ENCODE measurements at places on chromosomes 3 and 15.
A peak's percentile ranks its signal among the peaks of the same experiment; 100 is the strongest.

DNA sequence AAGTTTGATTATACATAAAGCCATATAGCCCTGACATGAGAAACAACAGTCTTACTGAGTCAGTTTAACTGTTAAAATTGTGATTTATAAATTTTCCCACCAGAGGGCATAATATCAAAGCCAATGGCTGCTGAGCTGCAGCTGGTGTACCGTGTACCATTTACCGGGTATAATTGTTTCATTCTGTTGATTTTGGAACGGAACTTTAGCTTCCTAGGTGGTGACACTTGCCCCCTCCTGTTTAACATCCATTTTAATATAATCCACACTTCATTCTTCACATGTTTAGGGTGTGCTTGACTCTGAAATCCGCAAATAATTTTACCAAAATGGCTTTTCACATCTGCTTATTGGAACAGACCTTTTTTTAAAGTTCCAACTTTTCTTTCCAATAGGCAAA lies 72.8 kb downstream of the SLC9A9 start:
- DNase-seq = peak; percentile 27
- no peaks in the 10 kb centered on the region for H3K36me3 ChIP-seq
- H3K27me3 ChIP-seq = peaks cover 5% of the 10 kb centered on the region
- H3K27ac ChIP-seq = no peak overlapping the region
- H3K4me3 ChIP-seq = peak overlapping the region; percentile 14
- H3K4me1 ChIP-seq = peaks cover 4% of the 10 kb centered on the region

- H3K27me3 ChIP-seq = peaks cover 2% of the 10 kb centered on the region
- DNase-seq = no peak
- no peaks in the 10 kb centered on the region for H3K36me3 ChIP-seq
- H3K27ac ChIP-seq = no peak overlapping the region
These were observed 47.8 kb upstream of the IQSEC1 start for GRCh38 chr3:13120928-13121552.

GRCh38 chr15:31607656-31608055 lies 281.0 kb downstream of the KLF13 start:
- H3K27me3 ChIP-seq = no peaks in the 10 kb centered on the region
- no peaks in the 10 kb centered on the region for H3K36me3 ChIP-seq
- no peaks in the 10 kb centered on the region for H3K4me1 ChIP-seq
- H3K4me3 ChIP-seq = no peak overlapping the region
- DNase-seq = no peak
- no peak overlapping the region for H3K27ac ChIP-seq

GRCh38 chr3:87792534-87793336 lies 266.1 kb downstream of the CGGBP1 start:
- no peaks in the 10 kb centered on the region for H3K36me3 ChIP-seq
- no peak for DNase-seq
- no peak within 1 kb of the TSS for H3K4me3 ChIP-seq
- H3K27me3 ChIP-seq = no peaks in the 10 kb centered on the region
- H3K4me1 ChIP-seq = no peaks in the 10 kb centered on the region

DNA sequence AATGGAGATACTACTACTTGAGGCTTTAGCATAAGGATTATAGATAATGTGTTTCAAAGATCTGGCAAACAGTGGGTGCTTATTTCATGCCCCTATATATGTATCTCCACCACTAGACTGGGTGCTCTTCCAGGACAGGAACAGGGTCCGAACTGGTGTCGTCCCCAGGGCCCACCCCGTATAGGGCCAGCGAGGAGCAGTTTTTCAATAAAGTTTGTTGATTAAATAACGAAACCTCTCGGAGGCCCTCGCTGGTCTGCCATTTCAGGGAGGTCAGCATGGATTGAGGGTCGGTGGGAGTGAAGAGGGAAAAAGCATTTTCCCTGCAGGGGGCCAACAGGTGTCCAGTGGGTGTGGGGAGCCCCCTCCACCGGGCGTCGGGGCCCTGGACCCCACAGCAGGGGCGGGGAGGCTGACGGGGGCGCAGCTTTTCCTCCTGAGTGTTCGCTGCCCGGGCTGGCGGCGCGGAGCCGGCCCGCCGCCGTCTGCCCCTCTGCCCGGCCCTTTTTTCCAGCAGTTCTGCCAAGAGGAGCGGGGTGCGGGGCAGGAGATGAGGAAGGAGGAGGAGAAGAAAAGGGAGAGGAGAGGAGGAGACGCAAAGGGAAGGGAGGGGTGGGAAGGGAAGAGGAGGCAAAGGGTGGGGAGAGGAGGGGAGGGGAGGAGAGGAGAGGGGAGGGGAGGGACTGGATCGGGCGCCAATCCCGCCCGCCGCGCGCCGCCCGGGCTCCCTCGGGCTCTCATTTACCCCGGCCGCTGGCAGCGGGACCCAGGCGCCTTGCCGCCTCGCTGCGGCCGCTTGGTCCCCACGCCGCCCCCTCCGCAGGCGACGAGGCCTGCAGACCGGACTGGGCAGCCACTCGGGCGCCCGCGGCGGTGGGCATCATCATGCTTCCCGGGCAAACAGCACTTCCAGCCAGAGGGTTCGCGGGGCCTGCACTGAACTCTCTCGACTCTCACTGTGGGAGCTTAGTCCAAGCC lies 66.3 kb downstream of the ISG20 start:
- no peak for DNase-seq
- H3K4me3 ChIP-seq = no peak overlapping the region
- H3K4me1 ChIP-seq = no peaks in the 10 kb centered on the region
- H3K27ac ChIP-seq = no peak overlapping the region
- H3K27me3 ChIP-seq = peaks cover 1% of the 10 kb centered on the region
- H3K36me3 ChIP-seq = no peaks in the 10 kb centered on the region

DNA sequence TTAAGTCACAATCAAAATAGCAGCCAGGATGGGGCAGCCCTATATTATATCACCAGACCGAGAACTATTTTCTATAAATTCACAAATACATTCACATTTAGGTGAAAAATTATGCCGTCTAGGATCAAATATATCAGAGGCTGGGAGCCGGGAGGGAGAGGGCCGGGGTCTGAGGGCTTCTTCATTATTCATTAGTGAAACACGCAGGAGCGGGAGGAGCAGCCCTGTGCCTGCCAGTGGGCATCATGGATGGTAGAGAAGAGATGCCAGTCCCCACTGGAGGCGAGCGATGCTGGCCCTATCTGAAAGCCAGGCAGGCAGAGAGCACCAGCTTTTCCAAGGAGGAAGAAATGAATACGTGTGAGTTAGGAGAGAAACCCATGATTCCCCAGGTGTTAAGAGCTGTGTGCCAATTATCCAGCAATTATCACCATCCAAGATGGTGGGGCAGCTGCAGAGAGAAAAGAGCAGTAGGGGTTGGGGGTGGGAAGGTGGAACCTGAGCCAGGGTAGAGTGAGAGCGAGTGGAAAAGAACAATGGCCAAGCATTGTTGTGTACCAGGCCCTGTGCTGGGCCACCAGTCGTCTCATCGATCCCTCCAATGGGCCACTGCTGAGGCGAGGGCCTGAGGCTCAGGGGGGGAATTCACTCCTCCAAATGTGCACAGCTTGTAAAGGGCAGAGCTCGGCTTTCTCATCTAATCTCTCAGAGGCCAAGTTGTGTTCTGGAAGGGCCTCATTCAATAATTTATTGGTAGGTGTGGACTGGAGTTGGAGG lies 261.3 kb upstream of the TLE3 start:
- DNase-seq = no peak
- no peaks in the 10 kb centered on the region for H3K27me3 ChIP-seq
- H3K36me3 ChIP-seq = no peaks in the 10 kb centered on the region
- no peak overlapping the region for H3K27ac ChIP-seq
- H3K4me3 ChIP-seq = no peak overlapping the region

- H3K36me3 ChIP-seq = peaks cover 52% of the 10 kb centered on the region
- peak overlapping the region; percentile 100 for H3K27ac ChIP-seq
- peak overlapping the region; percentile 67 for H3K4me3 ChIP-seq
- peaks cover 58% of the 10 kb centered on the region for H3K4me1 ChIP-seq
- DNase-seq = peak; percentile 46
These were observed 716 bp downstream of the SMC4 start for GRCh38 chr3:160400030-160400701.

- H3K4me3 ChIP-seq = no peak overlapping the region
- DNase-seq = no peak
- no peaks in the 10 kb centered on the region for H3K4me1 ChIP-seq
- no peaks in the 10 kb centered on the region for H3K27me3 ChIP-seq
- H3K36me3 ChIP-seq = no peaks in the 10 kb centered on the region
- H3K27ac ChIP-seq = no peak overlapping the region
These were observed 156.6 kb downstream of the FHIT start for GRCh38 chr3:61094608-61095007.
